ENCODE measurements at places on chromosomes 7 and 10.
A peak's percentile ranks its signal among the peaks of the same experiment; 100 is the strongest.

DNA sequence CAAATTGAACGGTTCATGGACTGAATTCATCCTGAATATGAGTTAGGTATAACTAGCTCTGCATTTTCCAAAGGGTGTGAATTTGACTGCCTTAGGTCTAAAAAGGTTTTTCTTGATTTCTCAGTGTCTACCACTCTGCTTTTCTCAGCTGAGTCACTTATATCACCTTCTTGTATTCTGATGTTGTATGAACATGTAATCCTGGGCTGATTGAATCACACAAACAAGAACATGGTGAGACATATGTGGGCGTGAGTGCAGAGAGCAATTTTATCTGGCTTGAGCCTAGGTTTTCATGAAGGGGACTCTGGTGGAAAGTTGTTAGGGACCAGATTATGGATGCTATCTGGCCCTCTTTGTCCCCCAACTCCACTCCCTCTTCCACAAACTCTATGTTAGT, 239.8 kb downstream of the SUGCT start:
- DNase-seq = no peak

DNA sequence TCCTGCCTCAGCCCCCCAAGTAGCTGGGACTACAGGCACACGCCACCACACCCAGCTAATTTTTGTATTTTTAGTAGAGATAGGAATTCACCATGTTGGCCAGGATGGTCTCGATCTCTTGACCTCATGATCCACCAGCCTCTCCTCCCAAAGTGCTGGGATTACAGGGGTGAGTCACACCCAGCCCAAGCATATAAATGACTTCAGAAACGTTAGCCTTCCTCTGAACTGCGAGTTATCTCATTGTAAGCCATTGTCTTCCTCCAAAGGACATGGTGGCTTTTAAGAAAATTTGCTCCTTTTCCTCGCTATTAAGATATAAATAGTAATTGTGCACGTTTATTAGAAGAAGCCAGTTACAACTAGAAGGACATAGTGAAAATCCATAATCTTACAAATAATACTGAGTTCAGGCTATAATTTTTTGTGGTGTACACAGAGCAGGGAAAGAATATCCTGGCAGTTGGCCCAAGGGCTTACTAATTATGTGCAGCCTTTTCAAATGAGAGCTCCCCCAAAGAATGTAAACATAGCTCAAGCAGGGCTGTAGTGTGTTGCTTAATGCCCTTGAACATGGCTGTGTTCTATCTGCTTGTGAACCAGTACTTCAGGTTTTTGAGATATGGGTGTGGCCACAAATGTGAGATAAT, 495.8 kb downstream of the PARD3 start:
- DNase-seq = no peak

- DNase-seq = no peak
Observed at GRCh38 chr7:28192786-28193585, 12.4 kb upstream of the JAZF1 start.

DNA sequence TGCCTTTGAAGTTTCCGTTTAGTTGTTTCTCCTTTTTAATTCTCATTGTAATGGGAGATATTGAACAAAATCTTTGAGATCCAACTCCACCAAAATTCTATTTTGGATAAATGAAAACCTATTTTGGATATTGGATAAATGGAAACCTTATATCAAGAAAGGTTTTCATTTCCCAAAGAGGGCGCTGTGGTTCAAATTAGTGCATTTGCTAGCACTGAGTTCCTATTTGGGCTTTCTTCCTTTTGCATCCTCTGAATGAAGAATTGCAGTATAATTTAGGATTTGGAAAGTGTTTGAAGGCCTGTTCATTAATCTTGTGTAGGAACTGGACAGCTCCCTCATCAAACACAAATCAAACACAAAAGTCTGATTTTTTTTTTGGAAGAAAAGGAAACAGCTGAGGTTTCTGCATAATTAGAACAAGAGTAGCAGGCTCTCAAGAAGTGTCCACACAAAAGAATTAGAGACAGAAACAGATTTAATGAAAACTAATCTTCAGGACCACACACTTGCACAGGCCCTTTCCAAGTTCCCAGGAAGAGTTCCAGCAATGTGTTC, 80.8 kb upstream of the KLF14 start:
- DNase-seq = no peak

DNA sequence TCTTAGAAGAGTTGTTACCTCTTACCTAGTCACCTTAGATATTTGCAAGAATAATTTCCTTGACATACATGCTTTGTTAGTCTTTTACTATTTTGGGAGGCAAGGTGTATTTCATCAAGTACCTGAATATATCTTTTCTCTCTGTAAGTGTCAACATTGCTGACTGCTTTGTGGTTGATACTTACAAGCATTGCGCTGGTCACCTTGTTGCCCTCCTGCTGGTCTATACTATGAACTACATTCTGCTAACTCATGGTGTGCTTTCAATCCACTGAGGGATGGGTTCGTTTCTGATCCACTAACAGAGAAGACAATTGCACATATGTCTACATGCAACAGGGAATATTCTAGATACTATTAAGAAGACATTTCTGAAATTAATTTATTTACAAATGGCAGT, 837.8 kb upstream of the COBL start:
- DNase-seq = no peak

GRCh38 chr10:15585303-15585715, 134.4 kb downstream of the ITGA8 start:
- DNase-seq = no peak

GRCh38 chr7:45035893-45036292, 35.9 kb downstream of the CCM2 start:
- no peak for DNase-seq

- DNase-seq = no peak
Observed at GRCh38 chr7:43873300-43873699, 4.0 kb upstream of the MRPS24 start.

DNA sequence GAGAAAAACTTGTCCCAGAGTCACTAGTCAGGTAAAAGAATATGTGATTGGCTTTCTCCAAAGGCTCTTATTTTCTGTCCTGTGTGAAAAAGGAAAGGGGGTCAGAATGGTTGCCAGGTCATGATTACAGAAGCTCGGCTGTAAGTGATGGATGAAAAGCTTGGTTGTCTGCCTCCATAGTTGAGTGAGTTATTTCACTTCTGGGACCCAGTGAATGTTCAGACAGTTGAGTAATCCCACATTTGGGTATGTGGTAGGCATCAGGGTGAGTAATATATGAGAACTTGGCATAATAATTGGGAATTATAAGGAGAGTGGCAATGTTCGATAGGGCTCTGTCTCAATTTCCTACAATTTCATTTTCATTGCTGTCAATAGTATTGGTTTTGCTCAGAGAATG, 72.5 kb downstream of the BBS9 start:
- DNase-seq = no peak

DNA sequence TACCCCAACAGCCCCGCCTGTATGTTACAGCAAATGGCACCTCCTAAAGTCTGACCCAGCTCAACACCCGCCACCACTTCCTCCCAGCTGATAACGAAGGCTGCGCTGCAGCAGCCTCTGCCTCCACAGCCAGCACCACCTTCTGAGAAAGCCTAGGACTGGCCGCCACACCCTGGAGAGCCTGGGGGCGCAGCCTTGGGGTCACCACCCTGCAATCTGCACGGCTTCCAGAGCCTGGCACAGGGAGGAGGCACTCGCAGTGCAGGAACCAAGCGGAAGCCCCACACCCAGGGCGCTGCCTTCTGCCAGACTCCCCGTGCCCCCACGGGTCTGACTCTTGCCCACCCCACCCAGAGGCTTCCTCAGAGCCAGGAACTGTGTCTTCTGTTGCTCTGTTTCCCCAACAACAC, 112.5 kb downstream of the MAD1L1 start:
- DNase-seq = peak; percentile 34

DNA sequence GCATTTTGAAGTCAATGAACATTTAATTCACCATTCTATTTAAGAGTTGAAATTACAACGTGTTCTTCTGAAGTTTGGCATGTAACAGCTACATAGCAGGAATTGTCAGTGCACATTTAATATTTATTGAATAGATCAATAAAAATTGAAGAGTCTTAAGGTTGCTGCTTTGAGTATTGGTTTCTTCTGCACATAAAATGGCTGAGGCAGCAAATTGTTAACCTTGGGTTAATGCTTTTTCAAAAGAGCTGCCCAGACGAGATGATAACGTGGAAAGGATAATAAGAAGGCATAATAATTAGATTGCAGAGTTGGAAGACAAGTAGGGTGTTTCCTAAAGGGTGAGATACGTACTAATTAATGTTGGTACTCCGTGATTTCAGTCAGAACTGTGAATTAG, 203.7 kb downstream of the AGMO start:
- DNase-seq = no peak

DNA sequence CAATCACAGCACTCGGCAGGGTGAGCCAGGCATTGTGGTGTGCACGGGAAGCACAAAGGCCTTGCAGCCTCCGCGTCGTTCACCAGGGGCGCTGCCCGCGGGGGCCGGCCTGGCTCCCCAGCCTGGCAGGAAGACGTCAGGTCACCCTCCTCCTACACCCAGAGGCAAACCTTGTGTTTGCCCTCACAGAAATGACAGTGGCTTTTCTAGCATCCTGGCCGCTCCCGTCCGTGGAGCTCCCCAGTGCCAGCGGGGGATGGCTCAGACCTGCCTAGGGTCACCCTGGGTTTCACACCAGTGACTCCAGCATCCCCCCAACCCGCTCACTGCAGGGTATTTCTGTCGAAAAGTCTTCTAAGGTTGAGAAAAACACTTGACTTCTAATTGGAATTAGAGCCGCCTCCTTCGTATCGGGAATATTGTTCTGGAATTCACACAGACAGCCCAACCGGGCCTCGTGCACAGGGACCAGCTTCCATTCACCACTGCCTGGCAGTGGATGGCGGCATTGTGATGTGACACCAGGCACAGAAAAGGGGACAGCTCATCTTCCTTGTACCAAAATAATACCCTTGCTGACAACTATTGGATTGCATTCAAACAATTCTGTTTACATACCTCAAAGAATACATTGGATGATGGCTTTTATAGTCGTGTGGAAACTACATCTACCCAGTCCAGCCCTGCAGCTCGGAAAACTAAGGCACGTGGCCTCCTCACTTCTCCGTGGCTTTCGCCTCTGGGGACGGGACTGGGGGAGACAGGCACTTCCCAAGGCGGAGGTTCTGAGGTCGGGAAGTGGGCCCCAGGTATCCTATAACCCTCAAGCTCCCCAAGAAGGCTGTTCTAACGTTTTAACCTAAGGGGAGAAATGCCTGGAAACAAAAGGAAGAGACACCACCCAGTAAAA, 109.0 kb downstream of the EBF3 start:
- DNase-seq = no peak

DNA sequence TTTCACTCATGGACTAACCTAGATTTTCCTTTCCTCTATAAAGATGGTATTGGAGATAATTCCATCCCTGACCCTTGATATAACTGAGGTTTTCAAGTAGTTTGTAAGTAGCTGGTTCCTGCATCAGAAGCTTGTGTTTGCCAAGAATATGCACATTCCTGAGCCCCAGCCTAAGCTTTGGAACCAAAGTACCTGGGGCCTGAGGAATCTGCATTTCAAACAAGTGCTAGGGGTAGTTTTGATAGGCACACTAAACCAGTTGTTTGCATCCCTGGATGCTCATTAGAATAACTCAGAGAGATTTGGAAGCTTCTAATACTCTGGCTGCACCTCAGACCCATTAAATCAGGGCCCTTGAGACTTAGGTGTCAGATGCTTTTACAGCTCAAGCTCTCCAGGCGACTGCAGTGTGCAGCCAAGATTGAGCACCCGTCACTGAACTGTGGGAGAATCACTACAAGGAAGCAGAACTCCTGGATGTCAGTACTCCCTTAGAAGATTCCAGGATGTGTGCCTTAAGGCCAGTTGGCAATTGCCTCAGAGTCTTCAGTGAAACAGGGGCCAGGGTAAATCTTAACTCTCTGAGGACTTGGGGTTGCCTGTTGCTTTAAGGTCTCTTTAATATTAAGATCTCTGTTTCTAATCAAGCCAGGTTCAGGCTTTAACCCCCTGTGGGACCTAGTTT, 565.0 kb downstream of the REEP3 start:
- DNase-seq = no peak

DNA sequence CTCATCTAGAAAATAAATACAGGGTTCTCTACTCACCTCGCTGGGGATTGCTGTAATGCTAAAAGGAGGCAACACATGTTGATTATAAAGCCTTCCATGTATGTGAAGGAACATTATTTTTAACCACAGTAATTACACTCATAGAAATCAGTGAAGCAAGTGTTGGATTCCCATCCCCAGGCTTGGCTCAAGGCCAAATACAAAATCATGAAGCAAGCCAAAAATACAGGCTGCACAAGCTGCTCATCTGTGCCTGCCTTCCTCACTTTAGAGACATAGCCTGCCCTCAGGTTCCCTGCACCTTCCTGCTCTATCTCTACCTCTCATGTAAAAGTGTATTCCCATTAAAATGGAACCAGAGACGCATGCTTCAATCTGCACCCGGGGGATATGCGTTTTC, 1077.1 kb upstream of the C7orf33 start:
- no peak for DNase-seq

GRCh38 chr10:46030091-46030937, at the start of gene NCOA4:
Gene NCOA4 (minus strand): TSS chr10:46030623. CDS start chr10:46016680, 13,943 bp downstream.
- DNase-seq = peak; percentile 95

GRCh38 chr7:129667116-129667515, 55.6 kb downstream of the NRF1 start:
- DNase-seq = no peak

DNA sequence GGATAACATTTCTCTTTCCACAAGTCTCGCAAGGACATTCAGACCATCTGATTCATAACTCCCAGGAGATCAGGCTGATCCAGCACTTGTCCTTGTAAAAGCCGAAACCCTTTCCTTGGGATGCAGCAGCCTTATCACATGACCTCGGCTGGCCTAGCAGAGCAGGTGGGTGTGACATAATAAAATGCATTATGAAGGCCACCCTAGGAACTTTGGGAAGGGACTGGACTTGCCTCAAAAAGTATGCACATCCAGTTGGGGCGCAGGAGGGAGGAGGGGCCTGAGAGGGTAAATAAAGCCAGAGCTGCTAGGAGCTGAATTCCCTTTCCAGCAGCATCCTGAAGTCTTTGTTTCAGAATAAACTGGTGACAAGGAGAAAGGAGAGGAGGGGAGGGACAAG, 260.8 kb downstream of the SNX13 start:
- DNase-seq = no peak
